Left forelimb (tissue), 1 donor: ENCODE measurements at places on chromosomes 4 and X.

DNA sequence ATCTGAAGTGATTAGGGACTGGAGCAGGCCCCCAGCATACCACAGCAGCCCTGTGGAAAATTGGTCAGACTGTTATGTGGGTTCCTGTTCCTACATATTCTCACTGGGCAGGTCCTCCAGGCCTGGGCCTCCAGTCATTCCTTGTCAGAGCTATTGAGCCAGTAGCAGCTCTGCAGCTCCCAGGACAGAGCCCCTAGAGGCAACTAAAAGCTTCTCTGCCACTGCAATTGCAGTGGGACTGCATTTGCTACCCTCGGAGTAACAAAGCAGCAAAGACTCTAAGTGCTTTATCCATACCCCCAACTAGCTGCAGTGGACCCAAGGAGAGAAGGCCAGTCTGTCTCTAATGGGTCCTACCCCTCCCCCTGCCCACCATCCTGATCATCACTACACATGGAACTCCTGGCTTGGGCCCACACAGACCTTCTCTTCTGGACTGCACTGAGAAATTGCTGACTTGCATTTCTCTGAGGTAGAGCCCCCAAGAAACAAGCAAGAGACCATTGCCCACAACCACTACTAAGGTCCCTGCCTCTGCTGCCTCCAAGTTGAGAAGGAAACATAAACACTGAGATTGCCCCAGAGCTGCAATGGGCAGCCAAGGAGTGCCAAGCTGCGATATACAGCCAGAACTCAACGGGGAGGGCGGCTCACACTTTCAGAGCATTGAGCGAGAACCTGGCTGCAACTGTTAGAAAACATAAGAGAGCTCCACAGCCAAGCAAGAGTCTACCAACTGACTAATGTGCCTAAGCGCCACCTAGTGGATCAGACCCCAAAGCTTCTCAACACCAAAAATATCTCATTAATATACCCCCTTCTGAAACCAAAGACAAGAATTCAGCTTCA, 738.7 kb upstream of the NDST4 start:
- no peak for DNase-seq

DNA sequence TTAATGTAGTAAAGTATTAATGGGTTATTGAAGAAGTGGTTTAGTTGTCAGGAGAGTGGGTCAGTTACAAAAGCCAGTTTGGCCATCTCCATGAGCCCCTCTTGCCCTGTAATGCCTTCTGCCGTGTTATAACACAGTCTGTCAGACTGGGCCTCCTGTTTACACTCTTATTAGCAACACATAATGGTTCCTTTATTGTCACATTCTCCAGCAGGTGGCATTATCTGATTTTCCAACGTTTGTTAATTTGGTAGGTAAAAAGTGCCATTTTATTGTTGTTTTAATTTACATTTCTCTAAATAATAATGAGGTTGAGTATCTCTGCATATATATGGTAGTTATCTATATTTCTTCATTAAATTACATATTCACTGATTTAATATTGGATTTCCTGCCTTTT, 560.8 kb downstream of the FGF13 start:
- DNase-seq: no peak

DNA sequence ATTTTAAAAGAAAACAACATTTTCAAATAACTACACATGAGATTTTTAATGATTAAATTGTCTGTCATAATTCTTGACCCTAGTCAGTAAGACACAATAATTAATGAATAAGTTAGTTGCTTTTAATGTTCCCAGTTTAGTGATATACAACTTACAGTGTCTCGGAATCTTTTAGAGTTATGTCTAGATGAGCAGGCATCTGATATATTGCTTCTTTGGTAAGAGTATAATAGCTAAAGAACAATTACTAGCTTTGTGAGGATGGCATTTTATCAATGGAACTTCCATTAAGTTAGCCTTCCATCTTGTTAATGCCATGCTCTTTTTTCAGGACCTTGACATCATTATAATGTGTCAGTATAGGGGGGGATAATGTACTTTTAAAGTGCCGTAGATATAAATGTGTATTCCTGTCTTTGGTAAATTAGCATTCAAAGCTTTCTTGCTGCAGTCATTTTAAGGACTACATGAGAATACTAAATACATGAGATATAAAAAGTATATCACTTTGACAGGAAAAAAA, 425.1 kb downstream of the PDHA2 start:
- DNase-seq: no peak

GRCh38 chr4:157803845-157804521, 368.8 kb downstream of the GASK1B start:
- DNase-seq: no peak

DNA sequence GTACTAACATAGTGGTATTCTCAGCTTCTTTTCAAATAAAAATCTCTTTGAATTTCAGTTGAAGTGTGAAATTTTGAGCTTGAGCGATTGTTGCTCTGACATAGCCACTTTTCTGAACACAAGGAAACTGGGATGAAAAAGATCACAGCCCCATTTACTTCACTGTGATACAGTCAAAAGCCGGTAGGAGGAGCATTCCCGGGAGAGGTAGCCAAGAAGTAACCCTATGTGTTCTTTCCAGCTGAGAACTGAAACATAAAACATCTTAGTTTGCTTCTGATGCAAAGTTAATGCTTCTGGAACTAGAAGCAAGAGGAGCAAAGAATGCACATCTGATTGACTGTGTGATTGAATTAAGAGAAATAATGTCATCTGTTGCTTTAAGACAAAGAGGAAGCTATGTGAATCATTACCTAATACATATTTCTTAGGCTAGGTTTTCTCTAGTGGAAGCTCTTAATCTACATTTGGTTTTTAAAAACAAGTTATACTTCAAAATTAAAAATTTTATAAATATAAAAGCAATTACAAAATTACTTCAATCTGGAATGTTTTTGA, 88.3 kb upstream of the UNC5C start:
- no peak for DNase-seq

GRCh38 chr4:142909908-142910307, 63.8 kb upstream of the INPP4B start:
- no peak for DNase-seq

GRCh38 chr4:7516096-7516772, 81.5 kb upstream of the PSAPL1 start:
- no peak for DNase-seq

DNA sequence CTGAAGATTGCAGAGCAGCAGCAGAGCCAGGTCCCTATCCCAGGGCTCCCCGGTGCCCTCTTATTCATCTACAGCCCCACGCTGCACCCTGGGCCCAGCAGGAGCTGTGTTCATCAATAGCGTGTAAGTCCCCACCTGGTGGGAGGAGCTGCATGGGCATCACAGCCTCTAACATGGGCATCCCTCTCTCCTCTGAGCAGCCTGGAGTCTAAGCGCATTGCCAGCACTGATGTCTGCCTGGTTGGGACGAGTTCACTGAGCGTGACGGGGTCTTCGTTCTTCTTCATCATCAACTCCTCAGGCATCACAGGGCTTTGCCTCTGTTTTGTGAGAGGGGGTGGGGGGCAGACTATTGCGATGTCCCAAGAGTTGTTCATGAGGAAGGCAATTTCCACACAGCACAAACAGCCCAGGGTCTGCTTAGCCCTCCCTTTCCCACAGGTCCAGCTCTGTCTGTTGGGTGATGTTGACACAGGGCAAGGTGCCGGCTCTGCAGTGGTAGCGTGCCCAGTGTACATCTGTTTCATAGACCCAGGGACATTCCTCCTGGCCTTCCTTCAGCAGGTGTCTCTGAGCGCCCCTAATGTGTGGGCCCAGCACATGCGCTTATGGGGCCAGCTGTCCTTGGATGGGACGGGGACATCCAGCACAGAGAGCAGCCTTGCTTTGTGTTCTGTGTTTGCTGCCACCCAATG, 85.9 kb downstream of the SORCS2 start:
- no peak for DNase-seq

DNA sequence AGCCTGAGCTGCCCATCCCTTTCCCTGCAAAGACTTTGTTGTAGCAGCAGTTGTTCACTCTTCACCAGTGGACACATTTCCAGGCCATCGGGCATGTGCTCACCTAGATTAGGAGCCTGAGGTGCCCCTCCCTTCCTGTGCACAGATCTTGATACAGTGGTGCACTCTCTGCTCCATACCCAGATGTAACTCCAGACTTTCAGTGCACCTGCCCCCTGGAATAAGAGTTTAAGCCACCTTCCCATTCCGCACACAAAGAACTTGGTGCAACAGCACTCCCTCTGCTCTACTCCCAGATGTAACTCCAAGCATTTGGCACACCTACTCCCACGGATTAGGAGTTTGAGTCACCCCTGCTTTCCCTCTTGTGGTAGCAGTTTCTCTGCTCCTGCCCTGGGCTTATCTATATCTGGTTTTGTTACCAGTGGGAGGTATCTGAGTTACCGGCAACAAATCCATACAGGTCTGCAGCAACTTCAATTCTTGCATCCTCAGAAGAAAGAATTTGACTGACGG, 36.0 kb upstream of the PLK4 start:
- no peak for DNase-seq

DNA sequence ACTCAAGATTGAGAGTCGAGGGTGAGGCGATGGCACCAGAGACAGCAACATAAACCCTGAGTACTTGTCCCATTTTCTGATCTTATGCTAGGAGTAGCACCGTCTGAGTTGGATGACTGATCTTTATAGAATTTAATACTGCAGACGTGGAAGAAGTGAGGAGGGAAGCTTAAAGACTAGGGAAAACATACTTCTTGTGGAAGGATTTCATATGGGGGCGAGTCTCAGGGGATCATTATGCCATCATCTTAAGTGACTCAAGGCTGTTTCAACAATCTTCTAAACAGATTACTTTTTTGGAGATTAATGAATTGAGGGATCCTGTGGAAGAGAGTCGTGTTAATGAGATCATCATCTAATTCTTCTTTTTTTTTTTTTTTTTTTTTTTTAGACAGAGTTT, 17.2 kb upstream of the FAT1 start:
- no peak for DNase-seq

- DNase-seq: no peak
These were observed 15.3 kb upstream of the RAB9B start for GRCh38 chrX:103847174-103847870.

GRCh38 chr4:125956276-125956675, 641.5 kb downstream of the FAT4 start:
- DNase-seq: no peak

DNA sequence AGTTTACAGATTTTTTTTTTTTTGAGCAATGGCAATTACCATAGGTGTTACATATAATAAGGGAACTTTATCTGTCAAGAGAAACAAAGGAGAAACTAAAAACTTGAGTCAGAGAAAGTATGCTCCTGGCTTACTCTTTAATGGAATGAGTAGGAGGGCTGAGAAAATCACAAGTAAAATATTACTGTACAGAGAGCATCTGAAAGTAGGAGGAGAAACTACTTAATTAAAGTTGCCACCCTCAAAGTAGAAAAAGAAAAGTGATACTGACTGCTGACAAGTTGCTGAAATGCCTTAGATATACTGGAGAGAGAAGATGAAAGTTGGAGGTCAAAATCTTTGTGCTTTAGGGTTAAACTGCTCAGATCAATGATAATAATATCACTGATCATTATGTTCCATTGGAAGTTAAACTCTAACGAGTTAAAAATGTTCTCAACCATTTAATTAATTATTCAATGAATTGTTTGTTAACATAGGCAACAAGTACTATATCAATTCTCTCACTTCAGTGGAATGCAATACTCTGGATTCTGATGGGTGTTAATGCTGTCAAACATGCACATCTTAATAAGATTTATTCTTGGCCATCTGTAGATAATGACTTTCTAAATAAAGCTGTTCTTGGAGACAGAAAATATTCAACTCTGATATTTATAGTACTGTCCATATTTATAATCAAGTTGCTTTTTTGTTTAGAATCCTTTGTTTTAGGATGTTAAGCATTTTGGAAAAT, 61.2 kb upstream of the CAMK2D start:
- no peak for DNase-seq

GRCh38 chr4:126778348-126778747, 854.4 kb upstream of the INTU start:
- no peak for DNase-seq
